ENCODE measurements at places on chromosomes 7 and 10. TPM values are rescaled to one million over a fixed set of nuclear protein-coding genes. Genes with fewer than 3 reads are reported as not detected.

- no peak for DNase-seq
These were observed 2.2 kb upstream of the TMEM168 start for GRCh38 chr7:112792441-112792840.

The ITGB8 gene
- total RNA-seq: 1.3 TPM

The TMEM168 gene
- 6.1 TPM for total RNA-seq

The ZPBP gene
- total RNA-seq: not detected

- DNase-seq: no peak
These were observed 661.8 kb upstream of the FZD8 start for GRCh38 chr10:36303896-36304295.

DNA sequence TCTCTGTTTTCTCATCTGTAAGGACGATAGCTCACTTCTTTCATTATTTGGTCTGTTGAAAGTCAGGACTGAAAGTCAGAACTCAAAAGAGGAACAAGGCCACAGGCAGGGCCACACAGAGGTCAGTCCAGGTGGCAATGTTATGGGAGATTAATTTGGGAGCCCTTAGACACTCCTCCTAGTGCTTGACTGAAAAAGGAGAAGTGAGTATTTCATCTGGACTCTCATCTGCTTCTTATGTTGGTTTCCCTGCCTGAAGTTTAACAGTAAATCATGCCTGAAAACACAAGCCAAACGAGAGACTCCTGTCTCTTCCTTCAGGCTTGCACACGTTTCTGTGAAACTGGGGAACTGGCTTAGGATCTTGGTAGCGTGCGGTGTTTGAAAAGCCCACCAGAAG is 248.5 kb downstream of the BUB3 start:
- no peak for DNase-seq

- DNase-seq: no peak
These were observed 14.9 kb upstream of the LANCL2 start for GRCh38 chr7:55350281-55350680.

- DNase-seq: no peak
These were observed 26.2 kb upstream of the FRMD4A start for GRCh38 chr10:14356921-14357320.

The OPALIN gene
- total RNA-seq: not detected

DNA sequence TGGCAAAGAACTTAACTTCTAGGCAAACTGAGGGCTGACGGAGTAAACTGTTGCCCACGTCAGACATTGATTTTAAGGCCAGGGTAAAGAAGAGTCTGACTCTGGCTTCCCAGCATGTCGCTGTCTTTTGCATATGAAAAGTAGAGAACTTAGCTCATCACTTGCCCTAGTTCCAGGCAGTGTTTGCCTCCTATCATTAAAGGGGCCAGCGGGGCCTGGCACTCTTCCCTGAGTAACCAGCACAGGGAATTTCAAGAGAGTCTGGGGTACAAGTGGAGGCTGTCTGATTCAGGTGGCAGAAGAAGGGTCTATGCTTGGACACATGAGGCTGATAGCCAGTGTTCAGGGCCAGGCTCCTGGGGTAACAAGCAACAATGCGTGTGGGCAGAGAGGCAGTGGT is 4.8 kb downstream of the DENND2A start:
- DNase-seq: no peak

The TSPAN14 gene
- total RNA-seq: 31.3 TPM
